ENCODE measurements at places on chromosomes 2 and 18. TPM values are rescaled to one million over a fixed set of nuclear protein-coding genes. Genes with fewer than 3 reads are reported as not detected.

Gene PTPN18
- 37.1 TPM for total RNA-seq

Gene TFPI
- 19.5 TPM for total RNA-seq

Gene MC5R
- total RNA-seq: not detected

Gene STPG4
- total RNA-seq: not detected

DNA sequence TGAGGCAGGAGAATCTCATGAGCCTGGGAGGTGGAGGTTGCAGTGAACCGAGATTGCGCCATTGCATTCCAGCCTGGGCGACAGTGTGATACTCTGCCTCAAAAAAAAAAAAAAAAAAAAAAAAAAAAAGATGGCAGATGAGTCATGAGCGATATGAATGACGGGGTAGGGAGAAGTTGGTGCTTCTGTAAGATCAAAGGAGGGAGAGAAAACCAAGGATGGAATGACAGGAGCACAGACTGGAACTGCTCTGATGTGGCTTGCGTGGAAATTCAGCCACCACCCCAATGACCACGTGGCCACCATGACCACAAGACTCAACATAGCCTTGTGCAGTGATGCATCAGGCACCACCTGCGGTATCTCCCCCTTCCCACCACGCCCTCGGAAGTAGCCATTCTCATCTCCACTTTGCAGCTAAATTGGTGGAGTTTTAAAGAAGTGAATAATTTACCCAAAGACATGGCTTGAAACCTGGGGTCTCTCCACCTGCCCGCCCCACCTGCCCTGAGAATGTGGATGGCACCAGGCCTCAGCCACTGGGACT is 96.0 kb downstream of the ACKR3 start:
- no peaks in the 10 kb centered on the region for H3K4me1 ChIP-seq
- DNase-seq: no peak
- no peaks in the 10 kb centered on the region for H3K27me3 ChIP-seq
- H3K4me3 ChIP-seq: no peak overlapping the region
- no peaks in the 10 kb centered on the region for H3K36me3 ChIP-seq

DNA sequence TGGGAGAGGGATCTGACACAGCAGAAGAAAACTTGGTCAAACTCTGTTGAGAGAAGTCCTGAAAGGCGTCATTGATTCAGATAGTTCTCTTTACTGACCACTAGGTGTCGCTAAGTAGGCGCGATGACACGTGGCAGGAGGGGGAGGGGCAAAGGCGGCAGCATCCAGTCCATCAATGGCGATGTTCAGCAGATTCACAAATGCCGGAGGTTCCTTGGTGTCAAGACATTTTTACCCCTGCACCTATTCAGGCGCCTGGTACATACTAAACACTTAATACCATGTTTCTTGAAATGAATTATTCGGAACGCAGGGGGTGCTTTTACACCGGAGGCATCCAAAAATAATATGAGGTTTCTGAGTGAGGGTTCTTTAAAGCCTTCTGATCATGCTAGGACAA is 3.0 kb upstream of the PLEK start:
- no peaks in the 10 kb centered on the region for H3K27me3 ChIP-seq
- no peaks in the 10 kb centered on the region for H3K36me3 ChIP-seq
- H3K4me3 ChIP-seq: no peak overlapping the region
- DNase-seq: peak; percentile 58
- H3K4me1 ChIP-seq: no peaks in the 10 kb centered on the region

DNA sequence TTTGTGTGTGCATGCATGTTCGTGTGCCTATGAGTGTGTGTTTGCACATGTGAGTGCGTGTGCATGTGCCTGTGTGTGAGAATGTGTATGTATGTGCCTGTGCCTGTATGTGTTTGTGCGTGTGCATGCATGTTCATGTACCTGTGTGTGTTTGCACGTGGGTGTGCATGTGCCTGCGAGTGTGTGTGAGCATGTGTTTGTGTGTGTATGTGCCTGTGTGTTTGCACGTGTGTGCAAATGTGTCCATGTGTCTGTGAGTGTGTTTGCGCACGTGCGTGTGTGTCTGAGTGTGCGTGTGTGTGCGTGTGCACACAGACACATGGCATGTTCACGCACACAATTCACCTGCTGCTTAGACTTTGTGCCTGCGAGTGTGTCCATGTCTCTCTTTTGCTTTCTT is 853.5 kb upstream of the SALL3 start:
- DNase-seq: no peak
- H3K36me3 ChIP-seq: no peaks in the 10 kb centered on the region
- no peak overlapping the region for H3K4me3 ChIP-seq
- H3K4me1 ChIP-seq: no peaks in the 10 kb centered on the region
- H3K27me3 ChIP-seq: no peaks in the 10 kb centered on the region

- no peaks in the 10 kb centered on the region for H3K36me3 ChIP-seq
- no peak overlapping the region for H3K4me3 ChIP-seq
- no peaks in the 10 kb centered on the region for H3K4me1 ChIP-seq
- no peaks in the 10 kb centered on the region for H3K27me3 ChIP-seq
- no peak overlapping the region for H3K27ac ChIP-seq
Observed at GRCh38 chr2:98830571-98831145, 99.7 kb upstream of the MGAT4A start.

GRCh38 chr18:45481821-45482220 is 133.5 kb upstream of the SLC14A2 start:
- H3K27me3 ChIP-seq: no peaks in the 10 kb centered on the region
- H3K36me3 ChIP-seq: no peaks in the 10 kb centered on the region
- no peaks in the 10 kb centered on the region for H3K4me1 ChIP-seq
- DNase-seq: no peak
- H3K27ac ChIP-seq: no peak overlapping the region
- H3K4me3 ChIP-seq: no peak overlapping the region

DNA sequence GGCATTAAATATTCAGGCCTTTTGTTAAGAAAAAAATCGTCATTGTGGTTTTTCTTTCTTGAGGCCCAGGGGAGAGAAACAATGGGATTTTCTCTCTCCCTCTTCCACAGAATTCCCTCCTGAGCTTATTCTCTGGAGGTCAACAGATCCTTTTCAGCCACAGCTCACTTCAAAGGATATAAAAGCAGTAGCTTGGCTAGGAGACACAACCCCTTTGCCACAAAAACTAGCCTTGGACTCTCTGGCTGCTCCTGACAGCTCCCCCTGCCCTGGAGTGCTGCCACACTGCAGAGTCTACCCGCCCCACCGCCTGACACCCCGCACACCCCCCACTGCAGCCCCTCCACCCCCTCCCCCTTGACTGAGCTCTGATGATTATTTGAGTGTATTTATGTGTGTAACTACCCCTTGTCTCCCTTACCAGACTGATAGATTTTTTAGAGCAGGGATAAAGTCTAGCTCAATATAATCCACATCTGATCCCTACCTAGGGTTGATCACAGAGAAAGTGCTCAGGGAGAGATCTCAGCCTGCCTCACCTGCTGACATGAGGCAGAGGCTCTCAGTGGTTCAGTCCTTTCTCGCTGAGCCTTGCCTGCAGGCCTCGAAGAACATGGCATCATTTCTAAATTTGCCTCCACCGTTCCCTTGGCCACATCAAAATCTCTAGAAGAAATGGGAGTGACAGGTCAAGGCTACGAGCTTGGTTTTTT is 132.2 kb upstream of the SP5 start:
- H3K4me1 ChIP-seq: no peaks in the 10 kb centered on the region
- no peak overlapping the region for H3K4me3 ChIP-seq
- H3K27me3 ChIP-seq: no peaks in the 10 kb centered on the region
- H3K36me3 ChIP-seq: no peaks in the 10 kb centered on the region
- no peak overlapping the region for H3K27ac ChIP-seq
- no peak for DNase-seq

DNA sequence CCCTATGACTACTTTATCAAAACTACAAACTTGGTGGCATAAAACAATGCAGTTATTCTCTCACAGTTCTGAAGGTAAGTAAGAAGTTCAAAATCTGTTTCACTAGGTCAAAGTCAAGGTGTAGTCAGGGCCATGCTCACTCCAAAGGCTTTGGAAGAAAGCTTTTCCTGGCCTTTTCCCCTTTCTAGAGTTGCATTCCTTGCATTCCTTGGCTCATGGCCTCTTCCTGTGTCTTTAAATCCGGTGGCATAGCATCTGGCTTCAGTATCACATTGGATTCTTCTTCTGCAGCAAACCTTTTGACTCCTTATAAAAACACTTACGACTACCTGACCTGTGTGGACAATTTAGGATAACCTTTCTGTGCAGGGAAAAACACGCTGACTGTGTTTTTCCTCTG is 543.5 kb upstream of the HNMT start:
- DNase-seq: no peak
- H3K27ac ChIP-seq: no peak overlapping the region
- no peaks in the 10 kb centered on the region for H3K4me1 ChIP-seq
- no peaks in the 10 kb centered on the region for H3K36me3 ChIP-seq

GRCh38 chr18:13305301-13305700 is 86.7 kb downstream of the LDLRAD4 start:
- no peak overlapping the region for H3K27ac ChIP-seq
- no peak overlapping the region for H3K4me3 ChIP-seq
- DNase-seq: no peak
- H3K27me3 ChIP-seq: no peaks in the 10 kb centered on the region
- no peaks in the 10 kb centered on the region for H3K36me3 ChIP-seq

DNA sequence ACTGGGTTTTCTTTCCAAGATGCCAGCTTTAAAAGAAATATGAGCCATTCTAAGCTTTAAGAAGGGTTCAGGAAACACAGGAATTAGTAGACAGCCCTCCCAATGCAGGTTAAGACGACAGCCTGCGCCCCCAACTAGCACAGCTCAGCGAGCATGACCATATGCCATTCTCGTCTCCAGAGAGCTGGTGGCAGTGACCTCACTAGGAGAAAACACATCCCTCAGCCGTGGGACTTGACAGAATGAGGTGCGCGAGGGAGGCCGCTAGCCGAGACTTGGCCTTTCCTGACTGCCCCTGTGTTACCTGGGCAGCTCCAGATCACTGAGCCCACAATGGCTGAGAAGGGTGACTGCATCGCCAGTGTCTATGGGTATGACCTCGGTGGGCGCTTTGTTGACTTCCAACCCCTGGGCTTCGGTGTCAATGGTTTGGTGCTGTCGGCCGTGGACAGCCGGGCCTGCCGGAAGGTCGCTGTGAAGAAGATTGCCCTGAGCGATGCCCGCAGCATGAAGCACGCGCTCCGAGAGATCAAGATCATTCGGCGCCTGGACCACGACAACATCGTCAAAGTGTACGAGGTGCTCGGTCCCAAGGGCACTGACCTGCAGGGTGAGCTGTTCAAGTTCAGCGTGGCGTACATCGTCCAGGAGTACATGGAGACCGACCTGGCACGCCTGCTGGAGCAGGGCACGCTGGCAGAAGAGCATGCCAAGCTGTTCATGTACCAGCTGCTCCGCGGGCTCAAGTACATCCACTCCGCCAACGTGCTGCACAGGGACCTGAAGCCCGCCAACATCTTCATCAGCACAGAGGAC is 103.9 kb downstream of the MAPK4 start:
- DNase-seq: no peak
- no peak overlapping the region for H3K27ac ChIP-seq
- H3K4me3 ChIP-seq: no peak overlapping the region
- no peaks in the 10 kb centered on the region for H3K27me3 ChIP-seq

DNA sequence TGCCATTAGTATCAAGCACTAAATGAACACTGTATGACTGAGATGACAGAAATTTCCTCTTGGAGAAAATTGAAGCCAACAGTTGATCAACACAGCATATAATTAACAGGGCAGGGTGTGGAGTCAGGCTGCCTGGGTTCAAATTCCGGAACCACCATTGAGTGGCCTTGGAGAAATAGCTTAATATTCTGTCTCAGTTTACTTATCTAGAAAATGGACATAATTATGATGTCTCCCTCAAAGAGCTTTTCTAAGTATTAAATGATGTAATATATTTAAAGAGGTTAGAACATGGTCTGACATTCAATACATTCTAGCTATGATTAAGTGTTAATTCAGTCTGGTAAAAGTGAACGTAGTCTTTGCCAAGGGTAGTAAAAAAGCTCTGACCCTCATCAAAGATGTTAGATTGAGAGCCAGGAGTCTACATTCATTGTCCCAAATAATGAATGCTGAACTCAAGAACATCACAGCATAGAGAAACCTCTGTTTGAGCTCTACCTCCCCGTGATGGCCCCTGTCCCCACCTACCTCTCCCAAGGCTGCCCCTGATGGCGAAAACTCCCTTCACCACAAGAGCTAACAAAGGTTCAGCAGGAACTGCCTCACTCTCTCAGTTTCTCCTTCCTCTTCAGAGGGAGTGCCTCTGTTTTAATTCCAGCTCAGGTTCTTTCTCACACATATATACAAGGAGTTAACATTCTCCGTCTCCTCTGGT is 2.7 kb upstream of the VWA3B start:
- no peak overlapping the region for H3K4me3 ChIP-seq
- H3K27me3 ChIP-seq: no peaks in the 10 kb centered on the region
- no peak overlapping the region for H3K27ac ChIP-seq

GRCh38 chr2:69216535-69217332 is 170.3 kb downstream of the GFPT1 start:
- no peak for DNase-seq
- H3K4me3 ChIP-seq: no peak overlapping the region
- no peaks in the 10 kb centered on the region for H3K4me1 ChIP-seq
- no peaks in the 10 kb centered on the region for H3K36me3 ChIP-seq
- no peak overlapping the region for H3K27ac ChIP-seq

DNA sequence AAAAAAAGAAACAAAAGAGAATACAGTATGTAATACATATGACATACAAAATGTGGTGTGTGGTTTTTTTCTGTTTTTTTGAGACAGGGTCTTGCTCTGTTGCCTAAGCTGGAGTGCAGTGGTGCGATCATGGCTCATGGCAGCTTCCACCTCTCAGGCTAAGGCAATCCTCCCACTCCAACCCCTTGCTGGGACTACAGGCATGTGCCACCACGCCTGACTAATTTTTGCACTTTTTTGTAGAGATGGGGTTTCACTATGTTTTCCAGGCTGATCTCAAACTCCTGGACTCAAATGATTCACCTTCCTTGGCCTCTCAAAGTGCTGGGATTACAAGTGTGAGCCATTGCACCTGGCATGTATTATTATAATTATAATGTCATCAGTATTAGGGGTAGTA is 38.9 kb downstream of the DHX57 start:
- H3K4me3 ChIP-seq: no peak overlapping the region
- H3K4me1 ChIP-seq: no peaks in the 10 kb centered on the region
- DNase-seq: no peak
- no peak overlapping the region for H3K27ac ChIP-seq
- no peaks in the 10 kb centered on the region for H3K27me3 ChIP-seq

DNA sequence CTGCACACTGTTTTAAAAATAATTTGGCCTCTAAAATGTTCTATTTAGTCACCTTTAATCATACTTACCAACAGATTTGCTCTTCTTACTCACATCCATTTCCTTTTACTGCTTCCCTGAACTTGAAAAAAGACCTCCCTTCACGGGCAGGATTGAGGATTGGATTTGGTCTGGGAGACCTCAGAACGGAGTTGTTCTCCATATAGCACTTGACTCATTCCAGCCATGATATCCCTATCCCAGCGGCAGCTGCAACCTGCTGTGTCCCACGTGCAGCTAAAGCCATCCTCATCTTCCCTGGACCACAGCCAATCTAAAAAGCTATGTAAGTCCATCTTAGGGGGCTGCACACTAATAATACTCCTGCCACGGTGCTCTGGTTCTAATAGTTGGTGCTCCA is 97.0 kb upstream of the PTPRM start:
- no peaks in the 10 kb centered on the region for H3K36me3 ChIP-seq
- no peak overlapping the region for H3K4me3 ChIP-seq
- no peaks in the 10 kb centered on the region for H3K27me3 ChIP-seq
- H3K27ac ChIP-seq: no peak overlapping the region
- no peak for DNase-seq

GRCh38 chr18:58416704-58417683 is 211.9 kb downstream of the ALPK2 start:
- no peak for DNase-seq
- peaks cover 7% of the 10 kb centered on the region for H3K4me1 ChIP-seq
- no peaks in the 10 kb centered on the region for H3K36me3 ChIP-seq
- H3K27ac ChIP-seq: peak overlapping the region; percentile 47

- no peaks in the 10 kb centered on the region for H3K27me3 ChIP-seq
- peak; percentile 5 for DNase-seq
- H3K4me1 ChIP-seq: no peaks in the 10 kb centered on the region
- H3K27ac ChIP-seq: no peak overlapping the region
- no peak overlapping the region for H3K4me3 ChIP-seq
- no peaks in the 10 kb centered on the region for H3K36me3 ChIP-seq
Observed at GRCh38 chr2:29841386-29842004, 79.9 kb downstream of the ALK start.

All from prostate gland (tissue), 2 donors.